ENCODE measurements at places on chromosomes 7 and 10. TPM values are rescaled to one million over a fixed set of nuclear protein-coding genes. Genes with fewer than 3 reads are reported as not detected.

DNA sequence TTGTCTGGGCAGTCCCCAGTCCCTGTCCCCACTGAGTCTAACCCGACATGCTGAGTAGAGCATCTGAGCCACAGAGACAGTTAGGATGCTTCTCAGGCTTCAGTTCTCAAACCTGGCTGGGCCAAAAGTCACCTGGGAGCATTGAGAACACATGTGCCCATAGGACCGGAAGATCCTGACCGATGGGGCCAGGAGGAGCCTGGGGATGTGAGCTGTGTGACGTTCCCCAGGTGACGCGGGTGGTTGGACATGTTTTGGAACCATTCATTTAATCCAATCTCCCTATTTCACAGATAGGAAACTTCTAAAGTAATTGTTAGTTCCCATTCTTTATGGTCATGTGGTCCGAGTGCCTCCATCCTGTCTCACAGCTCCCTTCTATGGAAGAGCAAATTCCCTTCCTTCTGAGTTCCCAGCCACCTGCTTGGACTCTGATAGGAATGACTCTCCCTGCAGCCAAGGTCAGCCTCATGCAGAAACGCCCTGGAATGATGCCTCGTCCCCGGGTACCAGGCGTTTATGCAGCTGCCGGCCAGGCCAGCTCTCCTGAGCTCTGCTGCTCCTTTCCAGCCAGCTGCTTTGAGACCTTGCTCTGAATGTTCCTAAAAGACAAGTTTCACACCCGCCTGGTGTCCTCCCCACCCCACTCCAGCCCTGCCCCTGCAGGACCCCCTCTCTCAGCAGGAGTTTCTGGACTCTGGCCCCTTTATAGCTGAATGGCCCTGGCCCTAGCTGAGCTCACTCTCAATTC lies 166.5 kb upstream of the RHEB start:
- no peak for DNase-seq
- no peaks in the 10 kb centered on the region for H3K27me3 ChIP-seq
- H3K4me3 ChIP-seq: no peak overlapping the region
- no peak overlapping the region for H3K27ac ChIP-seq
- no peaks in the 10 kb centered on the region for H3K36me3 ChIP-seq

The ARMC10 gene
- total RNA-seq: 22.1 TPM

DNA sequence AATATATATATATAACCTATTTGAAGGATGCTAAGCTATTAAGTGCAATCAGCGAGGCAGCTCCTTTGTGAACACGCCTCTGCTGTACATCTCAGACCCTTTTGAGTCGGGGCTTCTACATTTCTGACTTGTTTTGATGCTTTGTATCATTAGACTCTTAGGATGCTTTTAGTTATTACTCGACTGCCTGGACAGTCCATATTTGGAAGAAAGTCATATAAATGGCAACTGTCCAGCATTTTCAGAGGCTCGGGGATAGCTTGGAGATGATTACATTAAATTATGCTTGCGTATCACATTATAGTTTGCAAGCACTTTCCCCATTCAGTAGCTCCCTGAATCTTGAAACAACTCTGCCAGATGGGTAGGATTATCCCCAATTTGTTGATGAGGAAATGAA lies 257.9 kb downstream of the PTEN start:
- H3K4me1 ChIP-seq: peaks cover 8% of the 10 kb centered on the region
- peaks cover 4% of the 10 kb centered on the region for H3K36me3 ChIP-seq
- no peak overlapping the region for H3K4me3 ChIP-seq
- H3K27me3 ChIP-seq: peaks cover 10% of the 10 kb centered on the region

DNA sequence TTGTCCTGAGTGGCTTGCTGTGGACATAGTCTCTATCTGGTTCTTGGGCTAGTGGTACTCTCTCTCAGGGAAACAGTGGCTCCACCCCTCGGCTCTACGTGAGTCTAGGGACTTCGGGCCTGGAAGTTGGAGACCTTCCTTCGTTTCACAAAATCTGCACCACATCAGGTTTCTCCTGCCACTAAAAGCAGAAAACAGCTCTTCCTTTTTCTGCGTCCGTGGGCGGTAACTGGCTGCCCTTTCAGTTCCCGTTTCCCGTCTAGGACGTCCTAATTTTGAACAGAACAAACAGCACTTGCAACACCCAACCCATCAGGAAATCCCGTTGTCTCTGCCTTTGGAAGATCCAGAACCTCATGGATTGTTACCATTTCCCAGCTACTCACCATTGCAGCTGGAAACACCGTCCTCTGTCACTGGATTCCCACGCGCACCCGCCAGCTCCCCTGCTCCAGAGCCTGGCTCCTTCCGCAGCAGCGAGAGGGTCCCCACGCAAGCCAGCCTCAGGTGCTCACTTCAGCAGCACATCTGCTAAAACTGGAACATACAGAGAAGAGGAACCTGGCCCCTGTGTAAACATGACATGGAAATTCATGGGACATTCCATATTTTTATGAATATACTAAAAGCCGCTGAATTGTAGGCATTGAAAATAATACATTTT lies 311.4 kb upstream of the AKR1E2 start:
- no peak for DNase-seq
- peaks cover 45% of the 10 kb centered on the region for H3K27me3 ChIP-seq
- no peaks in the 10 kb centered on the region for H3K36me3 ChIP-seq

DNA sequence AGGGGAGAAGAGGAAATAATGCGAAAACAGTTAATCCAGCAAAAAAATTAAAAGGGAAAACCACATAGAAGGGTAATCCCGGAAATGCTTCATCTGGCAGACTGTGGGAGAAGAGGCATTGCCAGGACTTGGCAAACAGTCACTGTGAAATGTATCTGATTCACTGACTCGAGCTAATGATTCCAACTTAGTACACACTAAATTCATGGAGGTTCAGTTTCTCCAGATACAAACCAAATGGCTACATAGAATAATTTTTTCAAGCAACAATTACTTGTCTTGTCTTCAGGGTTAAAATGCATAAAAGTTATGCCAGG lies 36.4 kb downstream of the GDI2 start:
- DNase-seq: no peak
- H3K36me3 ChIP-seq: peaks cover 64% of the 10 kb centered on the region
- no peaks in the 10 kb centered on the region for H3K27me3 ChIP-seq
- no peak overlapping the region for H3K4me3 ChIP-seq
- H3K4me1 ChIP-seq: peaks cover 48% of the 10 kb centered on the region

The CYTH3 gene
- 12.5 TPM for total RNA-seq

GRCh38 chr10:43060291-43060690 lies 16.6 kb upstream of the RET start:
- no peak overlapping the region for H3K4me3 ChIP-seq
- no peak overlapping the region for H3K27ac ChIP-seq
- H3K27me3 ChIP-seq: peaks cover 4% of the 10 kb centered on the region

DNA sequence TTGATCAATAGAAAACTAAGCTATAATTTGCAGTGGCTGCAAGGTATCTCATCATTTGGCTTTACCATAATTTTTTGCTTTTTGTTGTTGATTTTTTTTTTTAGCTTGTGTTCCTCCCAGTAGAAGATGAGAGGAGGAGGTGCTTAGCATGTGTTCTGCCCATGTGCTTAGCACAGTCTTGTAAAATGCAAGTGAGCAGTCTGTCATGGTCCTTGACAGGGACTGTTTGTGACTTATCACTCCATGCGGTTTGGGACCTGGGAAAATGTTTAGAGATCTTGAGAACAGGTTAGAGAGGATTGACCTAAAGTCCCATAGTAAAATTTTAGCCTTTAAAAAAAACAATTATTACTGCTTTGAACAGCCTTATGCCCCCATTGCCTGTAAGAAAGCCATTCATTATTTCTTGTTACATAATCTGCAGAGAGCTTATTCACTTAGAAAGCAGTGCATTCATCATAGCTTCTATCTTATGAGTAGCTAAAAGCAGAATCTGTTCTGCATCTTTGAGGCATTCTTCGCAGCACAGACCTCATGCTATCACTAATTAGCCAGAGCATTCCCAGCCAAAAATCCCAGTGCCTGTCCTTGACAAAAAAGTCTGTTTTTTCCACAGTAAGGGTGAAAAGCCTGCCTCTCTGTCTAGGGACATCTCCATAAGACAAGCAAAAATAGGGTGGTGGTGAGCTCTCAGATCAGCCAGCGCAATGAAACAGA lies 748.7 kb upstream of the GALNT17 start:
- H3K4me3 ChIP-seq: no peak overlapping the region
- no peak for DNase-seq
- peaks cover 17% of the 10 kb centered on the region for H3K27me3 ChIP-seq
- no peaks in the 10 kb centered on the region for H3K4me1 ChIP-seq
- H3K36me3 ChIP-seq: no peaks in the 10 kb centered on the region

DNA sequence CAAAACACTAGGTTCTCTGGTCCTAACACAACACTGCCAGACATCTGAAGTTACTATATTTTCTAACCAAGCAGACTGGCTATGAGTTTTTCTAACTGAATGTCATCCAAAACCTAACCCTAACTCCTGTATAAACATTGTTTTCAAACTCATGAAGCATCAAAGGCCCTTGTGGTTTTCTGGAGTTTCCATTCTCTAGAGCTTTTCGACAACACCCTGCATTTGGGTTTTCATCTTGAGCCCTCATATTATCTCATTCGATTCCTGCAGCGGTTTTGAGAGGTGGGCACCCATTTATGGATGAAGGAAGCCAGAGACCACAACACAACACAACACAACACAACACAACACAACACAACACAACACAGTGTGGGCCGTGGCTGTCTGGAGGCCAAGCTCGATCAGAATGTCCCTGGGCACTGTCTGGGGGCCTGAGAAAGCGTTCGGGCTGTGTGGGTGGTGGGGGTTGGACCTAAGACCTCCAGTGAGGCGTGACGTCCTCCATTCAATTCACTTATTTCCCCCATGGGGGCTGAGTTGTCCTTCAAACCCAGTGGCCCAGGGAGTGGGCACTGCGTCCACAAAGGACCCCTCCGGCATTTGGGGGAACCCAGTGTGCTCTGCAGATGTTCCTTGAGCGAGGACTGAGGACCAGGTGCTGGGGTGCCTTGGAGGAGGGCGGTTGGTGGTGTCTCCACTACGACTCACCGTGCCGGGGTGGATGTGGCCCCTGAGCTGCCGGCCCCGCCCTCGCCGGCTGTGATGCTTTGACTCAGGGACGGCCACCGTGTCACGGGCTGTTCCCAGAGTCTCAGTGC lies 490.4 kb downstream of the DNAJB6 start:
- peaks cover 4% of the 10 kb centered on the region for H3K4me1 ChIP-seq
- no peak overlapping the region for H3K4me3 ChIP-seq
- H3K36me3 ChIP-seq: no peaks in the 10 kb centered on the region
- H3K27ac ChIP-seq: no peak overlapping the region
- H3K27me3 ChIP-seq: no peaks in the 10 kb centered on the region

- no peak overlapping the region for H3K4me3 ChIP-seq
- H3K27ac ChIP-seq: no peak overlapping the region
- no peak for DNase-seq
- H3K36me3 ChIP-seq: peaks cover 49% of the 10 kb centered on the region
- peaks cover 3% of the 10 kb centered on the region for H3K4me1 ChIP-seq
- H3K27me3 ChIP-seq: no peaks in the 10 kb centered on the region
These were observed 99.4 kb downstream of the RSU1 start for GRCh38 chr10:16717622-16718395.

DNA sequence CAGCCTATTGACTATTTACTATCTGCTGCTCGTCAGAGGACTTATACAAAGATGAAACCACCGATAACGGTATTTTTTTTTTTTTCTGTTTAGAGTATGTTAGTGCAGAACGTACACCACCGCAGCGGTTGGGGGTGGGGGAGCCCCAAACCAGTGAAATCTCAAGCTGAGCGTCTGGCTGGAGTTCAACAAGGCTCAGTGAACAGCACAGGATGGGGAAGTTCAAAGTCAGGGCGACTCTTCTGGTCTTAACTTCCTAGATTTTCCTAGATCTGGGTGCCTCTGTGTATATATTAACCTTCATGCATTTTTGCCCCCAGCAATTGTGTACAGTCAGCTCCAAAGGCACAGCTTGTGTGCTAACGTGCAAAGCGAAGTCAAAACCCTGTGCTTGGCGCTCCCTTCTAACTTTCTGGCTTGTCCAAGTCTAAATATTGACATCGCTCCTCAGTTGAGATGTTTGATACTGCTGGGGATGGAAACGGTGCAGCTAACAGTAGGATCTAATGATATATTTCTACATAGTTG lies 1.1 kb downstream of the RHOBTB1 start:
- peaks cover 1% of the 10 kb centered on the region for H3K4me1 ChIP-seq
- H3K36me3 ChIP-seq: no peaks in the 10 kb centered on the region
- peak overlapping the region; percentile 67 for H3K4me3 ChIP-seq
- peak; percentile 30 for DNase-seq

- no peak overlapping the region for H3K27ac ChIP-seq
- H3K4me1 ChIP-seq: peaks cover 3% of the 10 kb centered on the region
- DNase-seq: no peak
These were observed 7.2 kb upstream of the NRP1 start for GRCh38 chr10:33341637-33342036.

The TNPO3 gene
- 43.0 TPM for total RNA-seq

- H3K36me3 ChIP-seq: no peaks in the 10 kb centered on the region
- peak overlapping the region; percentile 98 for H3K27ac ChIP-seq
- H3K4me1 ChIP-seq: peaks cover 61% of the 10 kb centered on the region
- DNase-seq: no peak
- peak overlapping the region; percentile 77 for H3K4me3 ChIP-seq
These were observed 21.6 kb upstream of the KLF6 start for GRCh38 chr10:3806603-3807002.

DNA sequence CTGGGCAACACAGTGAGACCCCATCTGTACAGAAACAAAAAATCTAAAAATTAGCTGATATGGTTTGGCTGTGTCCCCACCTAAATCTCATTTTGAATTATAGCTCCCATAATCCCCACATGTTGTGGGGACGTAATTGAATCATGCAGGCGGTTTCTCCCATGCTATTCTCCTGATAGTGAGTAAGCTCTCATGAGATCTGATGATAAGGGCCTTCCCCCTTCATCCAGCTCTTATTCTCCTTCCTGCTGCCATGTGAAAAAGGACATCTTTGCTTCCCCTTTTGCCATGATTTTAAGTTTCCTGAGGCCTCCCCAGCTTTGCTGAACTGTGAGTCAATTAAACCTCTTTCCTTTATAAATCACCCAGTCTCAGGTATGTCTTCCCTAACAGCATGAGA lies 136.5 kb downstream of the SFMBT2 start:
- H3K4me1 ChIP-seq: peaks cover 48% of the 10 kb centered on the region
- peaks cover 57% of the 10 kb centered on the region for H3K36me3 ChIP-seq
- no peak overlapping the region for H3K27ac ChIP-seq
- no peak overlapping the region for H3K4me3 ChIP-seq

- H3K4me1 ChIP-seq: no peaks in the 10 kb centered on the region
- H3K4me3 ChIP-seq: no peak overlapping the region
- H3K27me3 ChIP-seq: peaks cover 4% of the 10 kb centered on the region
- H3K27ac ChIP-seq: no peak overlapping the region
- peaks cover 4% of the 10 kb centered on the region for H3K36me3 ChIP-seq
These were observed 110.6 kb downstream of the RNLS start for GRCh38 chr10:88472540-88472939.

- H3K4me1 ChIP-seq: peaks cover 9% of the 10 kb centered on the region
- H3K36me3 ChIP-seq: no peaks in the 10 kb centered on the region
- DNase-seq: no peak
- no peak overlapping the region for H3K27ac ChIP-seq
These were observed 5.4 kb downstream of the WDR86 start for GRCh38 chr7:151404216-151405011.

- no peaks in the 10 kb centered on the region for H3K36me3 ChIP-seq
- H3K4me1 ChIP-seq: no peaks in the 10 kb centered on the region
- no peak overlapping the region for H3K27ac ChIP-seq
- peaks cover 2% of the 10 kb centered on the region for H3K27me3 ChIP-seq
- no peak overlapping the region for H3K4me3 ChIP-seq
These were observed 197.0 kb upstream of the FZD1 start for GRCh38 chr7:91067242-91067641.
